Foreskin melanocyte (primary cell): ENCODE measurements at places on chromosomes 2 and 18.

GRCh38 chr2:47007223-47007825, 91.7 kb upstream of the MCFD2 start:
- DNase-seq = no peak

GRCh38 chr2:9001778-9002177, 1.7 kb downstream of the MBOAT2 start:
- DNase-seq = no peak

- peak; percentile 29 for DNase-seq
Measured at GRCh38 chr2:238974501-238975166, 126.7 kb downstream of the TWIST2 start.

- no peak for DNase-seq
Measured at GRCh38 chr2:201114846-201115245, 1.1 kb upstream of the CFLAR start.

- no peak for DNase-seq
Measured at GRCh38 chr2:175156534-175156933, 11.5 kb downstream of the ATF2 start.

DNA sequence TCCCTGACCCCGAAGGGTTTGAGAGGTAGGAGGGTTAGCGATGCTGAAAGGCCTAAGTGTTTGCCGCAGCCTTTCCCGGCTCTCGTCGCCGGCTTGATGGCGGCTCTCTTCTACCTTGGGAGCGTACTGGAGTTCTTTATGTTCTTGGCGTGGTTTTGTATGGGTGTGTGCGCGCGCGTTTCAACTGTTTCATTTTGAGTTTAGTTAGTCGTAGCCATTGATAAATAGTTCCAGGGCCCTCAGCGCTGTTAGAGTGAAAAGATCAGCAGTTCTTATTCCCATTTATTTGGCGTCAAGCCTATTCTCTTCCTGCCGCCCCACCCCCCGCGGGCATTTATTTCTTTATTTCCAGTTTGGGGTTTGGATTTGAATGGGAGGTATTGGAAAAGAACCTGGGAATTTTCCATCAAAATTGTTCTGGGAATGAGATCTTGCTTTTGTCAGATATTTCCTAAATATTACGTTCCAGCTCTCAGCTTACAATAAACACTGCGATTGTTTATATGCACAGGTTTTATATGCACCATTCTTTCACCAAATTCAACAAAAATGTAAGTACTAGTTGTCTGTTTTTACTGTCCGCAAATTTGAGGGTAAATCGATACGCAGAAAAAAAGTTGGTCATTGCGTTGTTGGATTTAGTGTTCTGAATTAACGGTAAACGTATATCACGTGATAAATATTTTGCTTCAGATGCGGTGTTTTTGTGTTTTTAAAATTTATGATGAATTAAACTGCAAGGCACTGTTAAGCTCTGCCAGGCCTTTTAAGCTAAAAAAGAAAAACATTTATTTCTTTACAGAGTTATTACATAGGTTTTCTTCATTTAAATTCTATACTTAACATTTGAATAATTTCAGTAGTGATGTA, 954 bp downstream of the CCNT2 start:
- no peak for DNase-seq
